ENCODE measurements at places on chromosomes 3 and 15. TPM values are rescaled to one million over a fixed set of nuclear protein-coding genes. Genes with fewer than 3 reads are reported as not detected.

Gene DAPK2
- 10.2 TPM for total RNA-seq

Gene PARP15
- total RNA-seq: 0.21 TPM

Gene OR5H2
- total RNA-seq: not detected

Gene KY
- total RNA-seq: not detected

Gene RAB6B
- total RNA-seq: 49.2 TPM

Gene CIB2
- total RNA-seq: 37.3 TPM

Gene XRN1
- 29.9 TPM for total RNA-seq

Gene GP5
- total RNA-seq: 0.05 TPM

Gene GYG1
- total RNA-seq: 75.2 TPM

Gene AADACL2
- not detected for total RNA-seq

Gene ANKRD34C
- total RNA-seq: not detected

Gene COLQ
- total RNA-seq: 0.64 TPM

Gene LRRC31
- not detected for total RNA-seq

Data from Panc1 (cell line).